ENCODE measurements at places on chromosomes 11 and 22.

- DNase-seq, result no peak
These were observed 3.3 kb downstream of the SELENOM start for GRCh38 chr22:31103899-31104694.

GRCh38 chr11:2758751-2759150, 59.0 kb upstream of the KCNQ1OT1 start:
- no peak for DNase-seq

DNA sequence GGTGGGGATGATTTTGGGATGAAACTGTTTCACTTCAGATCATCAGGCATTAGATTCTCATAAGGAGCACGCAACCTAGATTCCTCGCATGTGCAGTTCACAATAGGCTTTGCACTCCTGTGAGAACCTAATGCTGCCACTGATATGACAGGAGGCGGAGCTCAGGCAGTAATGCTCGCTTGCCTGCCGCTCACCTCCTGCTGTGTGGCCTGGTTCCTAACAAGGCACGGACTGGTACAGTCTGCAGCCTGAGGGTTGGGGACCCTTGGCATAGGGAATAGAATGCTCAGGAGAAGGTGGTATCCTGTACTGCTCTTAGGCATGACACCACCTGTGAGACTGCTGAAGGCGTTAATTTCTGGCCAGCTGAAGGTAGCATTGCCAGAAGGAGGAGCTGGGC, 47.0 kb downstream of the STIM1 start:
- DNase-seq, result no peak

DNA sequence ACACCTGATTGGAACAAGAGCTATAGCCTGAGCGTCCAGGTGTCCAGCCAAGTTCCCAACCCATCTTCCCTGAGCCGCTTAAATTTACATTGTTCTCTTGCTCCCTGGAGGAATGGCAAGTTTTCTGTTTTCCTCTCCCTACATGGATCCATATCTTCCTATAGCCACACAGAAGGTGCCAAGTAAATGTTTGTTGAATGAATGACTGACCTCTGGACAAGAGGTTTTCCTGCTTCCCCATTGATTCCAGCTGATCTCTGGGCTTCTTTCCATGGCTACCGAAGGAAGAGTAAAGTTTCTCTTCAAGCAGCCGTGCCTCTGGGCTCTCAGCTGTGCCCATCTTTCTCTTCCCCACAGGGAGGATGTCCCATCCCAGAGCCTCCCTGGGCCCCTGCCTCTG, 107.5 kb downstream of the MICAL2 start:
- no peak for DNase-seq

- DNase-seq, result no peak
These were observed 151.4 kb downstream of the FBXO7 start for GRCh38 chr22:32625985-32626384.

DNA sequence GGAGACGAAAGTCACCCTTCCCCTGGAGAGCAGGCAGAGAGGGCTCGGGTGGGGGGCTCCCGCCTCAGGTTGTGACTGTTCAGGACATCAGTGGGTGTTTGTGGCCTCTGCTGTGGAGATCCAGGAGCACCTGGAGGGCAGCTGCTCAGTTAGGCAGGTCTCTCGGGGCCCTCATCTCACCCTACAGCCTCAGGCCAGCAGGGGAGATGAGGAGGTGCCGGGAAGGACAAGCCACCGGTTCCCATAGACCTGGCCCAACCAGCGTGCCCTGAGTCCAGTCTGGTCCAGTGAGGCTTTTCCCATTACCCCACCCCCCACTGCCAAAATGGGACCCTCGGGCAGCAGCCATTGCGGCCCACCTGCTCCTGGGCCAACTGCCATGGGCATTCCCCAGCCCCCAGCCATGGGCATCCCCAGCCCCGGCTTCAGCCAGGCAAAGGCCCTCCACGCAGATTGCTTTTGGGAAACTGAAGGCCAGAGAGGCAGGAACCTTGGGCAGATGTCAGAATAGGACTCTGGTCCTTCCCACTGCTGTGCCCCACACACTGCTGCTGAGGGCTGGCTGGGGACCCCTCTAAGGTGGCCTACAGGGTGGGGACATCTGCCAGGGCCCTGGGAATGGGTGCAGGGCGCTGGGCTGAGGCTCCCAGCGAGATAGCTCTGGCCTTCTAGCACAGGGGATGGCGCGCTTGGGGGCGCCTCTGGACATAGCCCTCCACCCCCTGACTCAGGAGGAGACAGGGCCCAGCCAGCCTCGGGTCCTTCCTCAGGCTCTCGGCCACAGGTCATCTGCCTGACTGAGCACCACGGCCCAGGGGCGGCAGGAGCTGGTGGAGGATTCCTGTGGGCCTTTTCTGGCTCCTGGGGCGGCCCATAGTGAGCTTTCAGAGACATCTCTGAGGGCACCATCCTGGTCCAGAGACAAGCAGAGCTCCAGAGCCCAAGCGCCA, 4.8 kb downstream of the PIM3 start:
- DNase-seq, result no peak

- no peak for DNase-seq
These were observed 5.5 kb downstream of the YDJC start for GRCh38 chr22:21624120-21624879.

DNA sequence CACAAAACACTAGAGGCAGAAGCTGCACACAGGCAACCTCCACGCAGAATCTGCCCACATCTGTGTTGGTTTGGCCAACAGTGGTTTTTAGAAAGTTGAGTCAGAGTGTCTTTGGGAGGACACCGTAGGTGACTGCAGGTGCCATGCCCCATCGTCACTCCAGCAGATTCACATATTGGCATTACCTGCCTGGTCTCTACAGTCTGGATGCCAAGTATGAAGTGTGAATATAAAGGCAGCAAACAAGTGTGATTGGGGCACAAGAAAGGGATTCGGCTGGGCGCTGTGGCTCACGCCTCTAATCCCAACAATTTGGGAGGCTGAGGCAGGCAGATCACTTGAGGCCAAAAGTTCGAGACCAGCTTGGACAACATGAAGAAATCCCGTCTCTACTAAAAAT, 11.0 kb upstream of the FXYD2 start:
- DNase-seq, result no peak

DNA sequence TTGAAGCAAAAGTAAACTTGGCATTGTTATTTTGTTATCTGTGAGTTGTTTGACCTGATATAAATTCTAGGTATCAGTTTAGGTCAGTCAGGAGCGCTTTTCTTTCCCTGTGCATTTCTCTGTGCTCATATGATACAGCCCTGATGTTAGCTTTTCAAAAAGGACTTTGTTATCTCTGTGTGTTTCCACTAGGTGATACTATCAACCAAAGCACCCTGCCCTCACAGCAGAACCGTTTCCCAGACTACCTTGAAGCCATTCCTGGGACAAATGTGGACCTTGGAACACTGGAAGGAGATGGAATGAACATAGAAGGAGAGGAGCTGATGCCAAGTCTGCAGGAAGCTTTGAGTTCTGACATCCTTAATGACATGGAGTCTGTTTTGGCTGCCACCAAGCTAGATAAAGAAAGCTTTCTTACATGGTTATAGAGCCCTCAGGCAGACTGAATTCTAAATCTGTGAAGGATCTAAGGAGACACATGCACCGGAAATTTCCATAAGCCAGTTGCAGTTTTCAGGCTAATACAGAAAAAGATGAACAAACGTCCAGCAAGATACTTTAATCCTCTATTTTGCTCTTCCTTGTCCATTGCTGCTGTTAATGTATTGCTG, 87.7 kb upstream of the BIRC3 start:
- no peak for DNase-seq

DNA sequence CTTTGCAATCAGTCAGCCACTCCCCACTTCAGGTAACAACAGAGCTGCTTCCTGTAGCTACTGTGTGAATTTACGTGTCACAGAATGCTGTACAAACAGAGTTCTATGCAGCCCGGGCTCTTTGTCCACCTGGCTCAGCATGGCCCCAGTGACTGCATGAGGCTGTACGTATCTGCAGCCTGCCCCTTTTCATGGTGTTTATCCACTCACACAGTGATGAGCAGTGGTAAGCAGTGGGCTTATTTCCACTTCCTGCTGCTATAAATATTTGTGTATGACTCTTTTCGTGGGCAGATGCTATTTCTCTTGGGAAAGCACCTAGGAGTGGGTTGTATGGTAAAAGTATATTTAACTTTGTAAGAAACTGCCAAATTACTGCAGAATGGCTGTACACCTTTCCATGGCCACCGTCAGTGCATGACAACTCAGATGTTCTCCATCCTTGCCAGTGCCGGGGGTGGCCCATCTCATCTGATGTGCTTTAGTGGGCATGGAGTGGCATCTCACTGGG, 43.3 kb downstream of the MYEOV start:
- DNase-seq, result no peak

- no peak for DNase-seq
These were observed 10.6 kb downstream of the TSPAN32 start for GRCh38 chr11:2312232-2313042.

DNA sequence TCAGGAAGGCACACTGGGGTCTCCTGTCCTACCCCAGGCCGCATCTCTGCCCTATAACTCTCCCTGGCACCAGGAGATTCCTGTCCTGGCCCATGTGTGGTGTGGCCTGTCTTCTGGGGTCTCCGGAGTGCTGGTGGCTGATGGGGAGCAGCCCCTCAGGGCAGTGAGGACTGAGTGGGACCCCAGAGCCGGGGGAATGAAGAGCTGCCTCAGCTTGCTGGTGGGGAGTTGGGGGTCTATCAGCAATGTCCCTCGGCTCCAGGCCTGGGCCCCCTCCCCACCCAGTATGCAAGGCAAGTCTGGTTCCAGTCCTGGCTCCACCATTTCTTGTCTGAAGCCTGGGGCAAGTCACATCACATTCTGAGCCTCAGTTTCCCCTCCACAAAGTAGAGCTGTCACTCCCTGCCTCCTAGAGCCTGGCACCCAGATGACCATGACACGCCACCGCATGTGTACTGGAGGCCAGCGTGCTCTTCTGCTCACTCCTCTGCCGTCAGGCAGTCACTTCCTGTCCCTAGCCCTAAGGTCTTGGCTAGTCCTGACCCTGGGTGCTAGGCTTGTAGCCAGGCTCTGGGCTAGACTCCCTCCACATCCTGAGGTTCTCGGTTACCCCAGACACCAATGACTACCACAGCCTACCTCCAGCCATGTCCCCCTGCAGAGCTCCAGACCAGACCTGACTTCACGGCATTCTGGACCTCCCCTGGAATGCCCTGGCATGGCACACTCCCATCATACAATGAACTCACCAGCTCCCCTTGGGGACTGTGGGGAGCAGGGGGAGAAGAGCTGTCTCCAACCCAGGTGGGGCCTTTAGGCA, 12.8 kb downstream of the ARAP1 start:
- no peak for DNase-seq

DNA sequence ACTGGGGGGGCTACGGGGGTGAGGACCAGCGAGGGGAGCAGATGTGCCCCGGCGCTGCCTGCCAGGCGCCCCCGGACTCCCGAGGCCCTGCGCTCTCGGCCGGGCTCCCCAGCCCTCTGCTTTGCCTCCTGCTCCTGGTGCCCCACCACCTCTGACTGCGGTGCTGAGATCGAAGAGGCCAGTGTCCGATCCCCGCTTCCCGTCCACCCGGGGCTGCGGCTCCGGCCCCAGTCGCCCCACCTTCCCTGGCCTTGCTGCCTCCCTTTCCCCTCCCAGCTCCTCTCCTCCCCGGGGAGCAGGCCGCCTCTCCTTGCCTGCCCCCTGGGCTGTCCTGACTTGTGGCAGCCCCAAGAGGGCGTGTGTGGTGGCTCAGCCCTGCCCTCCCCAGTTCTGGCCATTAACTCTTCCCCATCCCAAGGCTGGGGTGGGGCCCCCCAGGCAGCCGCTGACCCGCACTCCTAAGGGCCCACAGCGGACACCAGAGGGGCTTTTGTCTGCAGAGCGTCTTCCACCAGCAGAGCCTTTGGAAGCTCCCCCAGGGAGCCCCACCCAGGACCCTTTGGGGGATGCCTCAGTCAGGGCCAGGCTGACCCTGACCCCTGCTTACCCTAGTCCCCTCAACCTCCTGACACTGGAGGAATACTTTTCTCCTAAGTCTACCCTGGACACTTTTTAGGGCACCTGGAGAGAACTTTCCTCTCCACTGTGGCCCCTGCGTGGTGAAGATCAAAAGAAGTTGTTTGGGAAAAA, 16.6 kb downstream of the RTN4RL2 start:
- peak; percentile 66 for DNase-seq

DNA sequence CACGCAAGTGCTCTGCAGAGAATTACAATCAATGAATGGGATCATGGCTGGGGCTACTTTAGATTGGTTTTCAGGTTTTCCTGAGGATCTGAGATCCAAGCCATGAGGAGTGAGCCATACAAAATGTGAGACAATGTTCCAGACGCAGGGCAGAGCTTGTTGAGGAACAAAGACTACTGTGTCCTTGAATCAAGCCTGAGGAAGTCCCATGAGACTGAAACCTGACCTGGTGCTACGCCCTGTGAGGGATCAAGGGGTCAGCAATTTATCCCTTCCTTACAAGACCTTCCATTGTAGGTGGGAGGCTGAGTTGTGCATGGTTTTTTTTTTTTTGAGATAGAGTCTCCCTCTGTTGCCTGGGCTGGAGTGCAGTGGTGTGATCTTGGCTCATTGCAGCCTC, 2.1 kb downstream of the INCENP start:
- DNase-seq, result no peak

DNA sequence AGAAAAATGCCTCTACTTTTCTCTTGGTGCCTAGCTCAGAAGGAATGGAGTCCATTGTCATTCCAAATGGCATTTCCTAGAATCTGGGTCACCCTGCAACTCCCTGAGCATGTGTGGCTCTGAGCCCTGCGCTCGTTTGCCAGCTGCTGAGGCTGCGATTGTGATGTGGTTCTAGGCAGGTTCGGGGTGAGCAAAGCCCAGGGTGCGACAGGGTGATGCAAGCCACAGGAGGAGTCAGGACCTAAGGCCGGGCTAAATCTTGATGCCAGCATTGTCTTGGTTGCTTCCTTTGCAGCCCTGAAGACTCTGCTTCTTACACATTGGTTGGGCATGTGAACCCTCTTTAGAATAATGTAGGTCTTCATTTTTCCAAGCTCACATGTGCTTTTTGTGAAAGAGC, 131.0 kb downstream of the MORC2 start:
- DNase-seq, result no peak

DNA sequence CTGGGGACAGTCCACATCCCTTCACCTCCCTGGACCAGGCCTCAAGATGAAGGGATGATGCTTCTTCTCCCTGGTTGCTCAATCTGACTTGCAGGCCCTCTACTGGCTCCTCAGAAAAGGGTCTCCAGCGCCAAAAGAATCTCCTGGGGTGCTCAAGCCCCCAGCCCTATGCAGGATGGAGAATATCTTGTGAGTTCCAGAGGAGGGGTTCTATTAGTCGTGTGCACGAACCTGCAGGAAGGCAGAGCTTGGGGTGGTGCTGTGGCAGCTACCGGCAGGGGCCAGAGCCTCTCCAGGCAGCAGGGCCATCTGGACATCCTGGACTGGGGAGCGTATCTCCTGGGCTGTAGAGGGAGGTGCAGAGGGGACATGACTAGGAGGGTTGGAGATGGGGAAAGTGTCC, 1339.5 kb downstream of the BRD1 start:
- no peak for DNase-seq

DNA sequence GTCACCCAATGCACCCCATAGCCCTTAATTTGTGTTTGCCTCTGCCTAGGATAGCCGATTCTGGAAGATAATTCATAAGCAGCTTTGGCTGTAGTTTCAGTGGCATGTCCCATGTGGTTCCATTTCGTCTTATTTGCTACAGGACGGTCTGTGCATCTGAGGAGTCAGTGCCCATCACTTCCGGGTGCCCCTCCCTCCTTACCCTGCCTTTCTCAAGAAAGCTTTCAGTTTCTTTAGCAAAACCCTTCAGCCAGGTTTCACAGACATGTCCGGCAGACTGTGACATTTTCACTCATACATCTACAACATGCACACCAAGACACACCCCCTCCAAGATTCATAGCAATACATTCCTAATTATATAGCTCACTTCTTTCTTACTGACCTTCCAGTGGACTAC, 14.3 kb downstream of the TP53AIP1 start:
- DNase-seq, result no peak

Data from GF-D8 (cell line).